ENCODE measurements at places on chromosomes 3 and 15.

GRCh38 chr15:26037369-26037768, 174.2 kb upstream of the ATP10A start:
- DNase-seq, result no peak

GRCh38 chr3:159870723-159871122, 117.9 kb upstream of the IL12A start:
- DNase-seq, result no peak

DNA sequence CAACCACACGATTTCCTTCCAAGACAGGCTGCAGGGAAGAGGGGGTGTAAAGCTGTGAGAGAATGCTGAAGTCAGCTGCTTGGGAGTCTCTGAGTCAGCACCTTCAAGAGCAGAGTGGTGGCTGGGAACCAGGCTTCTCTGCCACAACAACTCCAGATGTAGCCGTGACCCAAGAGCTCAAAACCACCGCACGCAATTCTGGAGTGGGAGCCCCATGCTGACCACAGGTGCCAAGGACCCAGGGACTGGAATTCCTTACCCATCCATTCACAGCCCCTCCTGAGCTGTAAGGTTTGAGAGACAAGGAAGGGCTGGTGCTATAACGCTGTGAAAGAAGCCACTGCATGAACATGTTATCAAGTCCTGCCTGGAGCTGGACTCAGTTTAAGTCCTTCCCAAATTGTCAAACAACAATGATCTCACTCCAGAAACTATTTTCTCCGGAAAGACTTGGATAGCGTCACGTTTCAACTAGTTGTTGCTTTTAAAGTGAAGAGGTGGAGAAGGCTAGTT, 61.4 kb downstream of the UMPS start:
- DNase-seq, result peak; percentile 55

- DNase-seq, result no peak
Observed at GRCh38 chr3:4493941-4494894, 1.1 kb downstream of the ITPR1 start.

- DNase-seq, result no peak
Observed at GRCh38 chr3:50510325-50510724, 6.9 kb upstream of the CACNA2D2 start.

- no peak for DNase-seq
Observed at GRCh38 chr3:48739617-48739954, 22.6 kb upstream of the IP6K2 start.

DNA sequence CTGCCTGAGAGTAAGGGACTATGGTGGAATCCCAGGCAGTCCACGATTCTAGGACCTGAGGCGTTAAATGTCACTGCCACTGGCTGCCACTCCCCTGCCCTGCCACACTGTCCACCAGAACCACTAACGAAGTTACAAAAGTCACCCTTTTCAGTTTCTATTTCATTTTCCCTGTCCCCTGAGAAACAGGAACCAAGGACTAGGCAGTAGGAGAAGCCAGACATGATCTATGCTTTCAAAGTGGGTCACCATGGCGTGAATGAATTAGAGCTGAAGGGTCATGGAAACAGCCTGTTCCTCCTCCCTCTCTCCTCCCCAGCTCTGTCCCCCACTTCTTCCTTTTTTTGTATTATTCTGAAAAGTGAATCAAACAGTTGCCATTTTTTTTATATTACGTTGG, 9.1 kb upstream of the ADPRH start:
- no peak for DNase-seq

GRCh38 chr3:28188686-28189085, 52.7 kb upstream of the CMC1 start:
- DNase-seq, result no peak

DNA sequence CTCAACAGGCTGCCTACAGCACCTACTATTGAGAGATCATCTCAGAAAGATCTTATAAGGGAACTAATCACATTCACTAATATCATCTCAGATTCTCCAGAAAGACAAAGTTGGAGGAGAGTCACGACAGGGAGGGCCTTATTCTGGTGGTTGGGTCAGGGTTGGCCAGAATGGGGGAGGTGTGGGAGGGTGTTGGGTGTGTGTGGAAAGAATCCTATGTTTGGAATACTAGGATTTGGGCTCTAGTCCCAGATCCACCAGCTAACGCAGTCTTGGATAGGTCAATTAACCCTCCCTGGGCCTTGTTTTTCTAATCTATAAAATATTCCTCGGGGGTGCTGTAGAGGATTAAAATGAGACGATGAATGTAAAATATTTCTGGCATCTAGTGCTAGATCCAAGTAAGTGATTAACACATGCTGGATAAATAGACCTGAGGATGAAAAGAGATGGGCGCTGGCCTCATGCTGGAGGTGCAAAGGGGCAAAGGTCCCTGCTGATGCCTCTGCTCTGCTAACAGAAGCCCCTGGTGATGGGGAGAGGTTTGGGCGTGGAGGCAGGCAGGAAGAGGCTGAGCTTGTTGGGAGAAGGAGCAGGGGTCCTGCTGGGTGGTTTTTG, 67.6 kb upstream of the ETV5 start:
- DNase-seq, result no peak

DNA sequence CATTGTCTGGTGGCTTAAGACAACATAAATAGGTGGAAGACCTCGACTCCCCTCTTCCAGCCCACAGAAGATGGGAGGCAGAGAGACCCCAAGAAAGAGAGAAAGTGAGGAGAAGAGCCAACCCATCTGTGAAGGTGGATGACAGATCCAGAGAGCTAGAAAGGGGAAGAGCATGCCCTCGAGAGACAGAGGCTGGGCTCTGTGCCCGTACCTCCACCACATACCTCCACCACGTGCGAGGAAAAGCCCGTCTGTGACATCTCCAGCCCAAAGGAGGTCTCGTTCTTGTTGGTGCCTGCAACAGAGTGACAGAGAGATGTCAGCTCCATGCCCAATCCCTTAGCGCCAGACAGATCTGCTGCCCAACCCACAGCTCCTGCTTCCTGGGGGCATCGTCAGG, 71.1 kb downstream of the FEM1B start:
- DNase-seq, result no peak

DNA sequence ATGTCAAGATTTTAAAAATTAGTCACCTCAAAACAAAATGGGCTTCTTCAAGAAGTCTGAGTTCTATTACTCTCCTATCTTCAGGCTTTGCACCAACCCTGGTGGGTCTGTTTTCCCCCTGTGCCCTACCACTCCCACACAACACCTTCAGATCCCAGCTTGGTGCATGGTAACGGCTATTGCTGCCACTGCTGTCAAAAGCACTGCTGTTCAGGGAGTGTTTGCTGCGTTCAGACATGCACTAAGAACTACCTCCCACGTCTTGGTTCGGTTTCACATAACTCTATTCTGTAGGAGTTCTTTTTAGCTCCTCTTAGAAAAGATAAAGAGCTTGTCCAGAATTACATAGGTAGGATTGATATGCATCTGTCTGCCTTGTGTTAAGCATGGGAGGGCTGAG, 799.2 kb downstream of the NR2F2 start:
- DNase-seq, result no peak

- DNase-seq, result no peak
Observed at GRCh38 chr15:36921484-36922091, 178.8 kb downstream of the MEIS2 start.

GRCh38 chr3:4827767-4828166, 151.5 kb upstream of the BHLHE40 start:
- DNase-seq, result no peak

GRCh38 chr3:45480218-45480617, 91.8 kb downstream of the LARS2 start:
- DNase-seq, result no peak

All from fibroblast of the conjunctiva (primary cell).